ENCODE measurements at places on chromosomes 11 and 22.

- no peak for DNase-seq
Observed at GRCh38 chr11:122242731-122243130, 126.7 kb upstream of the BLID start.

GRCh38 chr11:71284525-71285092 lies 32.2 kb upstream of the SHANK2 start:
- peak; percentile 35 for DNase-seq

- DNase-seq: peak; percentile 83
Observed at GRCh38 chr11:57364851-57365660, 15.9 kb downstream of the PRG3 start.

- no peak for DNase-seq
Observed at GRCh38 chr11:64759131-64759721, 548 bp downstream of the PYGM start.

- peak; percentile 5 for DNase-seq
Observed at GRCh38 chr11:128701086-128701485, 7.2 kb downstream of the FLI1 start.

DNA sequence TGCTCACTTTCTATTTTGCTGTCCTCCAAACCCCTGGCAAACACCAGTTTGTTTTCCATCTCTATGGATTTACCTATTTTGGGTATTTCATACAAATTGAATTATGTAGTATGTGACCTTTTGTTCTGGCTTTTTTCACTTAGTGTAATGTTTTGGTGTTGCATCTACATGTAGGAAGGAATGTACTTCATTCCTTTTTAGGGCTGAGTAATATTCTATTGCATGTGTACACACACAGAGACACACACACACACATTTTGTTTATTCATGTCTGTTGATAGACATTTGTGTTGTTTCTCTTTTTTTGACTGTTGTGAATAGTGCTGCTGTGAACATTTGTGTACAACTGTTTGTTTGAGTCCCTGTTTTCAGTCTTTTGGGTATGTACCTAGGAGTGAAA lies 90.4 kb downstream of the UVRAG start:
- DNase-seq: no peak

GRCh38 chr11:97048481-97048880 lies 658.7 kb downstream of the JRKL start:
- no peak for DNase-seq

- DNase-seq: no peak
Observed at GRCh38 chr22:29380032-29380781, 8.2 kb downstream of the AP1B1 start.

GRCh38 chr11:9842923-9843322 lies 179.0 kb downstream of the SWAP70 start:
- DNase-seq: no peak

- DNase-seq: no peak
Observed at GRCh38 chr11:132540581-132540980, 991.7 kb downstream of the OPCML start.

GRCh38 chr22:32809786-32810554 lies 8.5 kb downstream of the TIMP3 start:
- DNase-seq: no peak

DNA sequence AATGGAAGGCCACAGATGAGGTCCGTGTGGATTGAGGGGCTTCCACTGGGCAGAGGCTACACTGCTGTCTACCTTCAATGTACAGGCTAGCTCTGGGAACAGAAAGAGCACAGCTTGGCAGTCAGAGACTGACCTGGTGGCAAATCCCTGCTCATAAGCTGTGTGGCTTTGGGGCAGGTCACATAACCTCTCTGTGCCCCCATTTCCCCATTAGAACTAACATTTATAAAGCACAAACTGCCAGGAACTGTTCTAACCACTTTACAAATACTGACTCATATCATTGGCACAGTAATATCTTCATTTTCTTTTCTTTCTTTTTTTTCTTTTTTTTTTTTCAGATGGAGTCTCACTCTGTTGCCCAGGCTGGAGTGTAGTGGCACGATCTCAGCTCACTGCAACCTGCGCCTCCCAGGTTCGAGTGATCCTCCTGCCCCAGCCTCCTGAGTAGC lies 3.1 kb downstream of the FOSL1 start:
- DNase-seq: no peak

- DNase-seq: peak; percentile 66
Observed at GRCh38 chr11:115693002-115693401, 188.8 kb upstream of the CADM1 start.

- DNase-seq: no peak
Observed at GRCh38 chr11:17238377-17238776, 30.6 kb upstream of the PIK3C2A start.

All from endodermal cell (in vitro differentiated cells).